ENCODE measurements at places on chromosomes 12 and 14.
A peak's percentile ranks its signal among the peaks of the same experiment; 100 is the strongest.

- DNase-seq: no peak
These were observed 108.7 kb downstream of the TTC8 start for GRCh38 chr14:88933191-88933590.

GRCh38 chr12:92593734-92594402 lies 108.9 kb upstream of the PLEKHG7 start:
- DNase-seq: peak; percentile 63

DNA sequence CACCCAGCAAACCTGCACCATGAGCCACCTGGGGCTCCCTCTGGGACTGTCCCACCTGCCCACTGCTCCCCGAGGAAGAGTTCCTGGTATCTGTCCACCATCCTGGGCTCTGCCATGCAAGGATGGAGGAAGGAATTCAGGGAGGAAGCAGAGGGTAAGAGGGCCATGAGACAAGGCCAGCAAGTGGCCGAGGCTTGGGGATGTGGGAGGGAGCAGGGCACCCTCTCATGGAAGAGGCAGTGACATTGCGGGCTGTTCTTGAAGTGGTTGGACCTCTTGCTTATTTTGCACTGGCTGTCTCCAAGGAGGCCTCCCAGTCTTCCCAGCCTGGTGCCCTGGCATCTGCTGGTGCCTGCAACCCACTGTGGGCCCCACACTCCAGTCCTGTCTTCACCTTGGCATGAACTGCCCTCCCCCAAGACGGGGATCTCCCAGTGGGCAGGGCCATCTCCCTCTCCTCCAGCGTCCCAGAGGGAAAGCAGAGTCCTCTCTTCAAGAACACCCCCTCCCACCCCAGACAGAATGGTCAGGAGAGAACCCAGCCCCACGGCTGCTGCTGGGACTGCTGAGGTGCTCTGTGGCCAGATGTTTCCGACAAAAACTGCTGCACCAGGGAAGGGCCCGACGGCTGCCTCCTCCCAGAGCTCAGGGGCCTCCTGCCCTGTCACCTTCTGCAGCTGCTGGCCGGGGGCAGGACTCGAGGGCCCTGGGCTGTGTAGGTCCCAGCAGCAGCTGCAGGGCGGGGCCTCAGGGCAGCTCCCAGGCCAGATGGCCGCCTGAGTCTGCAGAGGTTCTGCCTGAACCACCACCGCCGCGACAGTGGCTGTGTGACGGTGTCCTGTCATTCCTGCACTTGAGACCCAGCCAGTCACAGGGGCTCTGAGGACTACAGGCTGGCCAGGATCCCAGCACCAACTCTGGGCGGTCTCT lies 1.8 kb upstream of the AKT1 start:
- no peak for DNase-seq

DNA sequence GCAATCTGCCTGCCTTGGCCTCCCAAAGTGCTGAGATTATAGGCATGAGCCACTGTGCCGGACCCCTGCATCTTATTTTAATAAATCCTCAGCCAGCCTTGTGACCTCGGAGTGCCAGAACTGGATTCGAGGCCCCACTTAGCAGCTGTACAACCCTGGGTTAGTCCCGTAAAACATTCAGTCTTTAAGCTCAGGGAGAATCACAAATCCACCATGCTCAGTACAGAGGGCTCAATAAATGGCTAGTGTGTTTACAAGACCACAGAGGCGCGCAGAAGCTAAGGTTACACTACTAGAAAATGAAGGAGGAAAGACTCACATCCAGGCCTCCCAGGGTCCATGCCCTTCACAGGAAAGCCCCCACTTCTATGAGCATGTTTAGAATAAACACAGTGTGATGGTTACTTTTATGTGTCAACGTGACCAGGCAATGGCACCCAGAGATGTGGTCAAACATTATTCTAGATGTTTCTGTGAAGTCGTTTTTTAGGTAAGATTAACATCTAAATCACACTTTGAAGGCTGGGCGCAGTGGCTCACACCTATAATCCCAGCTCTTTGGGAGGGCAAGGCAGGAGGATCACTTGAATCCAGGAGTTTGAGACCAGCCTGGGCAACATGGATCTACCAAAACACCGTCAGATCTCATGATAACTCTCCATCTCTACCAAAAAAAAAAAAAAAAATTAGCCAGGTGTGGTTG lies 55.3 kb downstream of the CLMN start:
- DNase-seq: no peak

- DNase-seq: no peak
These were observed 32.0 kb upstream of the SSTR1 start for GRCh38 chr14:38175658-38176057.

GRCh38 chr12:94091624-94092023 lies 56.8 kb upstream of the PLXNC1 start:
- no peak for DNase-seq

GRCh38 chr14:72591391-72591790 lies 302.5 kb downstream of the DPF3 start:
- no peak for DNase-seq

GRCh38 chr12:63037746-63038712 lies 103.1 kb upstream of the PPM1H start:
- DNase-seq: no peak

DNA sequence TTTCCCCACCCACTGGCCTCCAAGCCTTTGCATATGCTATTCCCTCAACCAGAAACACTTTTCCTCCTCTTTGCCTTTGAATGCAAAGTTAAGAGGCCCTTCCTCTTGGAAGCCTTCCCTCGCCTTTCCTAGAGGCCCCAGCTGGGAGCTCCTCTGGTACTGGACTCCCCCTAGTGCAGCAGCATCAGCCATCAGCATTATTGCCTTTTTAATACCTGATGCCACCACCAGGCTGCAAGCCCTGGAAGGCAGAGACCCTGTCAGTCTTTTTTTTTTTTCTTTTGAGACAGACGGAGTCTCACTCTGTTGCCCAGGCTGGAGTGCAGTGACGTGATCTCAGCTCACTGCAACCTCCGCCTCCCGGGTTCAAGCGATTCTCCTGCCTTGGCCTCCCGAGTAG lies 19.1 kb upstream of the PLA2G1B start:
- no peak for DNase-seq

- DNase-seq: no peak
These were observed 68.2 kb downstream of the PLEKHG3 start for GRCh38 chr14:64772397-64772950.

GRCh38 chr14:72118841-72119240 lies 186.6 kb downstream of the RGS6 start:
- no peak for DNase-seq

GRCh38 chr14:49494836-49495235 lies 91.3 kb downstream of the RPS29 start:
- DNase-seq: no peak

DNA sequence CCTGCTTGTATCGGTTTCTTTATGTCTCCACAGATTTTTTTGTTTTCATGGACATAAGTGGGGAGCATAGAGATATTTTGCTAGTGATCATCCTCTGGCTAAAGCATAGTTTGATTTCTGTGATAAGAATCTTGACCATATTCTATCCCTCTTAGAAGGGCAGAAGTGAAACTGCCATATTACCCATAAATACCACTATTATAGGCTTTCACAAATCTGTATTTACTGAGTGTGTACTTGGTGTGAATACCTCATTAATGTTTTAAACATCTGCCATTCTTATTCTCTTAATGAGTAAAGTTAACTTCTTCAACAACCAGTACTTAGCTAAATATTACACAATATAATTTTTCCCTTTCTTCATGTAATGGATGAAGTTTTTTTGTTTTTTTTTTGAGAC lies 16.1 kb downstream of the WNK1 start:
- no peak for DNase-seq

DNA sequence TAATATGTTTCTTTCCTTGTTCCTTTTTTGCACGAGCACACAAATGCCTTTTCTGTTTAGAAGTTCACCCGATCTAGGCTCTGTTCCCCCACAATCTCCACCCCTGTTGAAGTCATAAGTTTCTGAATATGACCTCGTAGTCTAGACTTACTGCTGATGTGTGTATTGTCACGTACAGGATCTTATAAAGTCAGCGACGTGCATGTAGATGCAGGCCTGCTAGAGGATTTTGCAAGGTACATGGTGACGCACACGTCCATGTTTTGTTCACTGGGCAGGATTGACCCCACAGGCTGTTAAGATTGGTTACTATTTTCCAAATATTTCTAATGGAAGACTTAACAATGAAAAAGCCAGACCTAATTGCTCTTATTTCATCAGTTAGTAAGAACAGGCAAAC lies 46.2 kb upstream of the CCDC91 start:
- DNase-seq: no peak

DNA sequence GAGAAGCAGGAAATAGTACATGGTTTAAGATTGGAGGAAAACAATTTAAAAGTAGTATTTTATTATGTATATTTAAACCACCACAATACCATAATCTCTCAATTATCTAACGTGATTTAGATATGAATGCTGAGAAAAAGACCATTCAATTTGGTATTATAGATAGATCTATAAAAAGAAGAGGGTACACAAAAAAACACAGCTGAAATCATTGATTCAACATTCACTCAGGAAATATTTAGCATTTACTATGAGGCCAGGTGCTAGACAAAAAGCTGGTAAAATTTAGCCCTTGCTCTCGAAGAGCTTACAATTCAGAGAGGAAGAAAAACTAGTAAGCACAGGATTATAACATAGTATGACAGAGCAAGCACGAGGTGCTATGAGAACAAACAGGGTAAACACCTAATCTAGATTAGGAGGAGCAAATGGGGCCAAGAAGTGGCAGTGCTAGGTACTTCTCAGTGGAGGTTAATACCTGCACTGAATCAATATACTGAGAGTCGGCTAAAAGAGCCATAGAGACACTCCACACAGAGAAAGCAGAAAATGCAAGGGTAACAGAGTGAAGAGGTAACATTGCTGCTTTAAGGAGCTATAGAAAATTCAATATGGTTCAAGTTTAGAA lies 27.6 kb downstream of the TRIP11 start:
- no peak for DNase-seq

GRCh38 chr14:92633274-92633616 lies 115.2 kb downstream of the LGMN start:
- no peak for DNase-seq

GRCh38 chr12:100520048-100520769 lies 46.5 kb downstream of the NR1H4 start:
- DNase-seq: no peak

DNA sequence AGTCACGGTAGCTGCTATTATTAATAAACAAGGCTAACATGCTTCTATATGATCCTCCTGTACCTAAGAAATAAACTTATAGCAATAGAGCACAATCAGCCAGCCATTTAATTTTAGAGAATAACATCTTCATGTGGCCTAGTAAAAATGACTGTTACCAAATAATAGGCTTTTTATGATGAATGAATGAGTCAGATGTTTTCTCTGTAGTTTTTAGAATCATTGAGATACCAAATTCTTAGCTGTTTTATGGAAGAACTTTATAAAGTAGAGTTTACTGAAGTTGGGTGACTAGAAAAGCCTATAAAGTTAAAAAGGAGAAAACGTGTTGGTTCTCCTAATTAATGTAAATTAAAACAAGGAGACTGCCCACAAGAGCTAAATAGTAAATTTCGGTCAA lies 40.7 kb downstream of the WNK1 start:
- no peak for DNase-seq

GRCh38 chr14:59465316-59466135 lies at the start of gene GPR135:
TSS of gene GPR135 (minus strand) at chr14:59465380. CDS start at chr14:59465226, 154 bp downstream.
- DNase-seq: peak; percentile 69

- no peak for DNase-seq
These were observed 7.8 kb upstream of the KRT74 start for GRCh38 chr12:52581481-52581880.

DNA sequence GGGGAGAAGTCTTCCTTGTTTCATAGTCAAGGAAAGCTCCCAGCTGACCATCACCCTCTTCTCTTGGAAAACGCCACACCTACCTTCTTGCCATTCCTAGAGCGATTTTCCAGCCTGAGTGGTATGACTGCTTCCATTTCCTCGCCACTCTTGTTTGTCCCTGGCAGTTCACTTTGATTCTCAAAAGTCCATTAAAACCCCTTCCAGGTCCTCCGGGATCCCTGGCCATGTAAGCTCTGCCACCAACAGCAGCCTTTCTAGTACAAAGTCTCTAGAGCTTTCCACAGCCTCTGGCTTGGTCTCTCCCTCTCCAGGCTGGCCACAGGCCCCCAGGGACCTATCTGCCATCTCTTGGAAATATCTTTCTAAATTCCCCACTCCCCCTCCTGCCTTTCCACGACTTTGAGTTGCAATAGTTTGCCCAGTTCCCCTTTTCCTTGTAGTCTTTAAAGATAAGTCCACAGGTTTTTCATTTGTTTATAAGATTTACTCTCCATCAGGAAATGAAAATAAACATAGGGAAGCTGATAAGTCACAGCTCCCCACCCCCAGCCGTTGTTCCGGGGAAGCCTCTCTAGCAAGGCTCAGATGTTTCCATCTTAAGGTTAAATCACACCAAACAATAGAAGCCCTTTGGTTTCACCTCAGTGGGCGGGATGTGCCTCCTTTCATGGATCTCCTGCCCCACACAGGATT lies 42.9 kb upstream of the SINHCAF start:
- DNase-seq: no peak

DNA sequence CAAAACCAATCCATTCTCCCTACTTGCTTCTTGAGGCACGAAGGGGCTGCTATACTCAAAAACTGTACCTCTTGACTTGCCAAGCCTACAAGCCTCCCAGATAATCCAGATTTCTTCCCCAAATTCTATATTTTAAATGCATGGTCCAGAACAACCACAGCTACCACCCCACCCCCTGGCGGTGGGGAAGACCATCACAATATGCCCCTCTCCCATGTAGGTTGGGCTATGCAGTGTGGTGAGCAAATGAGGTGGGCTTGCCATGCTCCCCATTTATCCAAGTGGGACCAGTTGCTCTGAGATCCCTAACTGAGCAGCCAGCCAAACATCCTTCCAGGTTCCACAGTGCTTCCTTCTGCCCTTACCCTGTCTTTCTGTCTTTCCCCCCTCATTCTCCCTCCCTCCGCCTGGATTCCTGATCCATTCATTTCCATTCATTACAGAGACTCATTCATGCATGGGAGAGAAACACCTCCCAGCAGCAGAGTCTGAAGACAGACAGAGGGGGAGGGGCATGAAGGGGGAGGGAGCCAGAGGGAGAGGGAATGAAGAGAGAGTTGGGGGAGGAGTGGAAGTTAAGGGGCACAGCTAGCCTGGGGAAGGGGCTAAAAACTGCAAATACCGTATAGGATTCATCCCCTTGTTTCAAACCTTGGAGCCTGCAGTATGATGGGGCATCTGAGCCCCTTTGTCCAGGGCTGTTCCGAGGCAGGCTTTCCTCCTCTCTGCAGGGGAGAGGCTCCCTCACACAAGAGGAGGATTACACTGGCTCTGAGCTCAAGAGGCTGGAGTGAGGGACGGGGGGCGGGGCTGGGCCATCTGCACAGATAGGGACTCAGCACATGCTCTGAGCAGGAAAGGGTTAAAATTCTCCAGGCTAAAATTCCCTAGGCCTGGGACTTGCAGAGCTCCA lies 4.4 kb downstream of the ZNF219 start:
- peak; percentile 61 for DNase-seq
